ENCODE measurements at places on chromosomes 3 and 15.

GRCh38 chr15:45662375-45662774 lies 27.5 kb downstream of the SQOR start:
- no peak for DNase-seq

DNA sequence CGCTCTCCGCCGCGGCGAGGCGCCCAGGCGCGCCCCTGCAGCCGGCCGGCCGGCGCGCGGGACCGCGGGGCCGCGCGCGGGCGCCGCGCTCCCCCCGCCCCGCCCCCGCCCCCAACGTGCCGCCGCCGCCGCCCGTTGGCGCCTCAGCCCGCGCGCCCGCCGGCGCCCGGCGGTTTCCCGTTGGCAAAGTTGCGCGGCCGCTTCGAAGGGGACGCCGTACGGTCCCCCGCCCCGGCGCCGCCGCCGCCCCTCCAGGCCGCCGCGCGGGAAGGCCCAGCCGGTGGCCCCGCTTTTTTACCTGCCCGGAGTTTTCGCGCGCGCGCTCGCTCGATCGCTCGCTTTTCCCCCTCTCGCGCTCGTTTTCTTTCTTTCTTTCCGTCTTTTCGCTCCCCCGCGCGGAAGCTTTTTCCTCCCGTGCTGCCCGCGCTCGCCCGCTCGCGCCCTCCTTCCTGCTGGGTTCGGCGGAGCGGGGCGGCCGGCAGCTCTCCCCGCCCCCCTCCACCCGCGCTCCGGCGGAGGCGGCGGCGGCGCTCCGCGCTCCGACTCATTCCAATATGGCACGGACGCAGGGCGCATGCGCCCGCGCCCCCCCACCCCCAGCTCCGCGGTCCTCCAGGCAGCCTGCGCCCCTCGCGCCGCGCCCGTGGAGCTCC lies at the start of gene SFMBT1:
TSS of gene SFMBT1 (minus strand) at position 556 of the 653 bp plus-strand sequence. CDS start 76,945 bp downstream, outside the sequence.
- DNase-seq = no peak

DNA sequence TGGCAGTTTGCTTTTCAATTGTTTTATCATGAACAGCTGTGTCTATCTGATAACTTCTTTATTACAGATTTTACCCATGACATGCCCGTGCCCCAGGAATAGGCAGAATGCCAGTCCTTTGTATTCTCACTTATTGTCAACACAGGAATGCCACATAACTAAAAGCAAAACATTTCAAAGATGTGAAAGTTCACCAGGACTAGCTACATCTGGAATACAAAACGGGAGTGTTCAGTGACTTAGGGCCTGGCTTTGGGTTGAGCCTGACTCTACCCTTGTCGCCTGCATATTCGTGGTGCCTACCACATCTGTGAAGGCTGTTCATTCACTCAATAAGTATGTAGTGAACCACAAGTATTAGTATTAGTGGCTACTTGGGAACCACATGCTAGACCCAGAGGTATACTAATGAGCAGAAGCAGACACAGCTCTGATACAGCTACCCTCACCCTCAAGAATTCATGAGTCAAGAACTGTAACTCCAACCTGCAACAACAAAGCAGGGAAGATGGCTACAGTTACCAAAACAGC lies 2.9 kb downstream of the TNFSF10 start:
- no peak for DNase-seq

DNA sequence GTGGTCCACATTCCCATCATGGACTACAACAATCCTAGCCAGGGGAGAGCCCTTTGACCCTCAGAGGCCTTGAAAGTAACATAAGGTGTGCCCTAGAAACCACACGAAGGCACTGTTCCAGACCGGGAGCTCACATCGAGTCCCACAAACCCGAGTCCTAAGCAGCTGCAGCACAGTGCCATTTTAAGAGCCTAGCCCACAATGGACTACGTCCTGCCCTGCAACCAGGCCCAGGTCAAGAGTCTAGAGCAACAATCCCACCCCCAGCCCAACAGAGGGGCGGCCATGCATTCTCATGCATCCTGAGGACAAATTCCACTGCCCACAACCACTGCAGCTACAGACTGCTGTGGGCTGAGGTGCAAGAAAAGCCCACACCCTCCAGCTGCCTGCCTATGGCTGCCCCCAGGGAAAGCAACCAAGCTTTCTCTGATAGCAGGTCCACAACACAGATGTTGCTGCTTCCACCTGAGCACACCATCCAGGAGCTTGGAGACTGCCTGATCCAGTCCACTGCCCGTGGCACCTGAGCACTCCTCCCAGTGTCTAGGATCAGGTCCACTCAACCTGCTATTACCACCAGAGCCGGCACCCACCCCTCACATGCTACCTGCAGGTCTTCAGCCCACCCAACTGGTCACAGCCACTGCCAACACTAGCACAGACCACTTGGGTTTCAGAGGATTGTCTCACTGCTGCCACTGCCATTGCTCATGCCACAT lies 56.8 kb downstream of the IGSF11 start:
- no peak for DNase-seq

- DNase-seq = no peak
Measured at GRCh38 chr3:196634224-196634623, 5.3 kb upstream of the NRROS start.

DNA sequence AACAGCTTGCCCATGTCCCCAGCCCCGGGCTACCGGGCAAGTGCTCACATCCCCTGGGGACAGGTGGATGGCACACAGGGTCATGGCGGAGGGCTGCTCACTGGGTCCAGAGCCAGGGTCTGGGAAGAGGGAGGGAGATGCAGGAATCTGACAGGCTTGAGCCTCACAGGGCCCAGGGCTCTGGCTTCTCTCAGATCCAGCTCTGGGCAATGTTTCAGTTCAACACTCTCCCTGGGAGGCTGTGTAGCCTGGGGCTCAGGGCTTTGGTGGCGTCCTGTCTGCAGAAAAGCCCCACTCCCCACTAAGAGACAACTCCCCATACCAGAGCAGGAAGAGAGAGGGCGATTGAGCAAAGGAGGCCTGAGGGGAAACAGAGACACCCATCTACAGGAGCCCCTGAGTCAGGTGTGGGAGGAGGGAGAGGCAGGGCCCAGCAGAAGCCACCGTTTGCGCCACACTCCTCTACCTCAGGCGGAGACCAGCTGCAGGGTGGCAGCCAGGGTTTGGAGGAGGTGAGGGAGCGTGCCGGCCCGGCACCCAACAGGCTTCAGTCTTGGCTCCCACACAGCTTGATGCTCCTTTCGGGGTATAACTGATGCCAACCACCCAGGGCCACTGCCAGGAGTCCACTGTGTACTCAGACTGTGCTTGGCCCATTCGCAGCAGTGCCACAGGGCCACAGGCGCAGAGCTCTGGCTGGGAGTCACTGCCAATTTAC lies 16.8 kb upstream of the SRP14 start:
- peak; percentile 67 for DNase-seq

DNA sequence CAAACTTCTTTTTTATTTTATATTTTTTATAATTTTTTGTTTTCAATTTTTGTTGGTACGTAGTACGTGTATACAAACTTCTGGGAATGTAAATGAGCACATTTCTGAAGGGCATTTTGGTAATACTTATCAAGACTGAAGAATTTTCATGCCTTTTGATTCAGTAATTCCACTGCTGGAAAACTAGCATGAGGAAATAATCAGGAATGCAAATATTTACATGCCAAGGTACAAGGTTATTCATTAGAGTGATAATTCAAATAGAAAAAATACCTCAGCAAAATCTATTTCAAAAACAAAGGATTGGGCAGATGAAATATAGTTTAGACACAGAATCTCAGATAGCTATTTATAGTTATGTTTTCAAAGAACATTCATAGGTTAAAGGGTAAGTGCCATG lies 128.7 kb downstream of the DMXL2 start:
- no peak for DNase-seq

DNA sequence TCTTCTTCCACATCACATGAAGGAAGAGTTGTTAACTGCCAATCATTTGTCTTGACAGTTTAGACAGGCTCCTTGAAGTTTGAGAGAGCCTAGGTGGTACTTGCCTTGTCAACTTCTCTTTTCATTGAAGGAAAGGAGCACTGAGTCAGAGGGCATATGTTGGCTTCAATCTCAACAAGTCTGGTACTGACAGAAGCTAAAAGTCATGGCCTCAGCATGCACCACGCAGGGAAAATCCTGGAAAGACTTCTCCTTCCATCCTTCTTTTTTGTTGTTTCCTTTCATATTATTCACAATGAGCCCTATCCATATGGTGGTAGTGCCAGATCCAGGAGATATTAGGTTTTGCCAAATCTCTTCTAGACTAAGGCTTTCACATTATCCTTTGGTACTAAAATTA lies 1272.5 kb downstream of the ROBO1 start:
- DNase-seq = no peak

- no peak for DNase-seq
Measured at GRCh38 chr3:8743911-8744310, 10.3 kb downstream of the CAV3 start.

DNA sequence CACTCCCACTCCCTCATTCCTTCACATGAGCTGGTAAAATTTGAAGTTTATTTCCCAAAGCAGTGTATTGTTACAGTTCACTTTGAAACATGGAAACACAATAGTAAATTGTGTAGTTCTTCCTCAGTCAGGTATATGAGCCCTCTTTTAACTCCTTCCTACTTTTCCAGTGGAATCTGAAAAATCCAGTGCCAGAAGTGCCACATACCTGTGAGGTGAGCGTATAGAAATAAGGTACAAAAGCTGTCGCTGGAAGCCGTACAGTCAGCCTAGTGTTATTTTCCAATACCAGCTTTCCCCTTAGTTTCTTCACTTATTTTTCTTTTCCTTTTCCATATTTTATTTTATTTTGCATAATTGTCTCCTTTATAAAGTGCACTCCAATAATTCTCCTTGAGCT lies 81.7 kb upstream of the CADM2 start:
- no peak for DNase-seq

GRCh38 chr3:192611411-192611810 lies 115.9 kb downstream of the FGF12 start:
- DNase-seq = no peak

GRCh38 chr15:100761290-100761935 lies 118.2 kb upstream of the ALDH1A3 start:
- no peak for DNase-seq

GRCh38 chr3:193212844-193213243 lies 28.2 kb upstream of the PLAAT1 start:
- DNase-seq = no peak

DNA sequence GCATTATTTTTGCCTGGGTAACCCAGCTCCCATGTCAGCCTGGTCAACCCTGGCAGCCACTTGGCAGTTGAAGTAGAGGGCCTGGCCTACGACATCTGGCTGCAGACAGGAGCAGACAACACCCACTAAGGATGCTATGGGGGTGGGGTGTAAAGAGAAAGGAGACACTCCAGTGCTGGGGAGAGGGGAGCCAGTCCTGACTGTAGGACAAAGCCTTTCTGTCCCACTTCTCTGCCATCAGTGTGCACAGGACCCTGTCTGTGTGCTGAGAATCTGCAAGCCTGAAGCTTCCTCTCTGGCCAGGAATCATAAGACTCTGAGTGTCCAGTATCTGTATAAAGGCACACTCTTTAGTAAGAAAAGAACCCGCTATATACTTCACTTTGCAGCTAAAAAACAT lies 96.3 kb upstream of the CHRM5 start:
- no peak for DNase-seq

DNA sequence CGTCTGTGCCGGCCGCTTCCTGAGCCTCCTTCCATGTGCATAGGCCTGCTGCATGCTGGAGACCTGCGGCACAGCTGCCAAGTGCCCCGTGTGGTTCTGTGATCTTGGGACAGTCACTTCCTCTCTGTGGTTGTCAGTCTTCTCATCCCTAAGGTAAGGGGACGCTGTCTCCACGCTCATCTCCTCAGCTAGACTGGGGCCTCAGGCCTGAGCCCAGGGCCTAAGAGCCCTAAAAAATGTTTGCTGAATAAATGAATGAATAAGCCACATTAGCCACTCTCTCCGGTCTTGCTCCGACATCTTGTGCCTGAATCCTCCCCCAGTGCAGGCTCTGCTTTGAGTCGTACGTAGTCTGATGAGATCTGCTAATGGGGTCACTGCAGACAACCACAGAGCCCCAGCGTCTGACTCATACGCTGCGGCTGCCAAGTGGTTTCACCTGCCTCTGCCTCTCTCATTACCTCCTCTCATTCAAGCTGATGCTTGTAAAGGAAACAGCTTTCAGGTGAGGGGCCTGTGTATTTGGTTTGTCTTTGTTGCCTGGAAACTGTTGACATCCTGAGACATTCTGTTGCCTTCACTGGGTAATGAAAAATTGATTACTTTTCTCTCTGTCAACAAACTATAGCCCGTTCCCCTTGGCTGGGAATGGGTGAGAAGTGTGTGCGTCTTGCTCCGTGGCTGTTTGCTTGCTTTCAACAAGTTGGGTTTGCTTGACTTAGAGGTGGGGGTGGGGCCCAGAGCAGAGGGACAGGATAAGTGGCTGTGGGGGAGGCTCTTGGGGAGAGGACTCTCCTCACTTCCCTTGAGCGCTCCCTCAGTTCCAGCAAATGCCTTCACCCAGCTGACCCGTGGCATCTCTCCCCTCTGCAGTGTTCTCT lies 15.9 kb downstream of the RPLP1 start:
- peak; percentile 88 for DNase-seq

DNA sequence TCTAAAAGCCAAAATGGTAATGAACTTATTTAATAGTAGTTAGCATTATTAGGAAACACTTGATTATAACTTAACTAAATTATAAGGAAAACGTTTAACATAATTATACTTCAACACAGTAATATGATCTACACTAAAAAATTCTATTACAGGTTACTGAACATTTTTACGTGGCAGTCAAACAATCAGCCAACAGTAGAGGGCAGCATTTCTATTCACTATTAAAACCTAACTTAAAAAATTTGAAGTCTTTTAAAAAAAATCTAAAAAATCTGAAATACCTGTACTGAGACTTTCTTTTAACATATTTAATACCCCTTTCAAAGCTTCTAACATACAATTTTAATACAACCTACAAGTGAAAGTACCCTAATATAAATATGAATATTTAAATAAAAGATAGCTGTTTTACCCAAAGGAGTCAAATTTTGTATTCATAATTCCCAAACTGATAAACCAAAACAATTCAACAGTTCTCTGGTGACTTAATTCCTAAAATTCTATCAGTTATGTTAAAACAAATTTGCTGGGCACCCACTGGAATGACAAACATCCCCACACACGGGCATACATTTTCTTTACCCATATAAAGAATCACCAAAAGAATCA lies 41.5 kb downstream of the DLG1 start:
- DNase-seq = no peak

- DNase-seq = no peak
Measured at GRCh38 chr3:112379020-112379690, 46.2 kb downstream of the CD200 start.

All from activated CD8-positive, alpha-beta memory T cell treated with anti-CD3 and anti-CD28 coated beads for 24 hours (primary cell).